Cerebellar cortex (tissue), 1 donor: ENCODE measurements at places on chromosomes 2 and 18.

DNA sequence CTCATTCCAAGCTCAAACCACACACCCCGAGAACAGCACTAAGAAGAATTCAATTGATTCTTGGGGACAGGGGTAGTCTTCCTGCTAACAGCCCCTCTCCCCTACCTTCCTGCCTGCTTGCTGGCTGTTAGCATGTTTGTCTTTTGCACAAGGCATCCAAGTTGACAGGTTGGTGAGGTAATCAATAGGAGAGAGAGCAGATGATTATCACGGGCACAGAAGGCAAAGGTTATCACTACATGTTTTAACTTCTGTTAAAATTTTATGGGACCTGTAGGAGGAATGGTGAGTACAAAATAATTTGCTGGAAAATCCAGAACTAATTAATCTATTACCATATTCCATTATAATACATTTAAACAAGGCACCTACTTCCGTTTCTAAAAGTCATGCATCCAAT lies 442.1 kb upstream of the TCF4 start:
- no peak for DNase-seq

DNA sequence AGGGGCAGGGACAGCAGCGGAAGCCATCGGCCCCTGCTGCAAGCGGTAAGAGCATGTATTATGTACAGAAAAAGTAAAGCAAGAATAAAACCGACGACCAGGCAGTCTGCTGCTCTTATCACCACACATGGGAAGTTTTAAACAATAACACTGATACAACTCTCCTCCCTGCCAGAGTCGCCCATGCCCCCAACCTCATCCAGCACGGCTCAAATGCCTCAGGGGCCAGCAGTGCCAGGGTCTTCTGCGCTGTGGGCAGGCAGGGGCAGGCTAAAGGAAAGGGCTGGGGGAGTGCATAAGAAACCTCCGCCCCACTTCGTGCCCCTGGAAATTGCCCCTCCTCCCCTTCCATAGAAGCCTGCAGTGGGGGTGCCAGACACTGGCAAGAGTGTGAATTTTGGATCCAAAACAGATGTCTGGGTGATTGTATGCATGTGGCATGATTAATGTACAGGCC lies 10.1 kb downstream of the TEX51 start:
- no peak for DNase-seq

- DNase-seq: no peak
Observed at GRCh38 chr2:69973335-69973735, 11.9 kb upstream of the ASPRV1 start.

GRCh38 chr2:162712598-162712997 lies 126.0 kb downstream of the KCNH7 start:
- no peak for DNase-seq

DNA sequence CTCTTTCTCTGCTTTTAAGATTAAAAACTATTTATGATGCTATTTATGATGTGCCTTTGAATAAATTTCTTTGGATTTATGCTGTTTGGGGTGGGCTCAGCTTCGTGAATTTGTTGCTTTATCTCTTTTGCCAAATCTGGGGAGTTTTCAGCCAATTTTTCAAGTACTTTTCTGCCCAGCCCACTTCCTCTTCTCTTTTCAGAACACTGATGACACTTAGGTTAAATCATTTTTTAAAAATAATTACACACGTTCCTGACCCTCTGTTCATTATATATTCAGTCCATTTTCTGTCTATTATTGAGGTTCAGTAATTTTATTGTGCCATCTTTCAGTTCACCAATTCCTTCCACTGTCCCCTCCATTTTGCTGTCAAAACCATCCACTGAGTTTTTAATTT lies 14.8 kb upstream of the BCL2L11 start:
- DNase-seq: no peak

DNA sequence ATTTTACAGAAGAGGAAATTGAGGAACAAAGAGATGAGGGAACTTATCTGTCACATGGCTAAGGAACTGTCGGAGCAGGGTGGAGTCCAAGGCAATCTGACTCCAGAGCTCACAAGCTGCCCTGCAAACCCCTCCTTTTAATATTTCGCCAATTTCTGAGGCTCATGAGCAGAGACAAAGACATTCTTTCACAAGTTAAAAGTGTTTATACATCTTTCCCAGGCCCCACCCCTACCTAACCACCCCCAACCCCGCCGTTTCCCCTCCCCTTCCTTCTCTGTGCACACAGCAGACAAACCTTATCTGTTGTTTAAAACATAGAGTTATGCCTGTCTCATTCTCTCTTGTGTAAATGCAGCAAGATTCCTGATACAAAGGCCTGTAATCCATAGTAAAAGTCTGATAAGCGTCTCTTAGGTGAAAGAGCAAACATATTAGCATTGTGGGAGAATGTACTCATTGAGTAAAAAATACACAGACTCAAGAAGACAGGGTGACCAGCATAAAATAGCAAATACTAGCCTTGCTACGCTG lies 44.3 kb downstream of the EPHA4 start:
- no peak for DNase-seq

GRCh38 chr2:234135750-234136221 lies 85.3 kb downstream of the SPP2 start:
- peak; percentile 89 for DNase-seq

GRCh38 chr18:32422978-32423740 lies 47.5 kb downstream of the GAREM1 start:
- DNase-seq: no peak

DNA sequence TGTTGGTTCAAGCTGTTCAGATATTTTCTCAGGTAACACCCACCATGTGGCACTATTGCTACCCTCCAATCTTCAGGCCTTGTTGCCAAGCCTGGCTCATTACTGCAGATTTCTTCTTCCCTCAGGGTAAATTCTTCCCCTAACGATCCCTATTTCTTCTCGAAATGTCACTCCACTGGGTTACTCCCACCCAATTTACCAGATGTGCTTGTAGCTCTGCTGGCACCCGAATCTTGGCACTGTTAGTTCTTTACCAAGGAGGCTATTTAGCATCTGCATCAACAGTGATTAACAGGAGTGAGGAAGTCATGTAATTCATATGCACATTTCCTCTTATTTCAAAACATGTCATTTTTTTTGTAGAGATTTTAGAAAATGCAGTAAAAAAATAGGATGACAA lies 217.1 kb upstream of the CYRIA start:
- no peak for DNase-seq

DNA sequence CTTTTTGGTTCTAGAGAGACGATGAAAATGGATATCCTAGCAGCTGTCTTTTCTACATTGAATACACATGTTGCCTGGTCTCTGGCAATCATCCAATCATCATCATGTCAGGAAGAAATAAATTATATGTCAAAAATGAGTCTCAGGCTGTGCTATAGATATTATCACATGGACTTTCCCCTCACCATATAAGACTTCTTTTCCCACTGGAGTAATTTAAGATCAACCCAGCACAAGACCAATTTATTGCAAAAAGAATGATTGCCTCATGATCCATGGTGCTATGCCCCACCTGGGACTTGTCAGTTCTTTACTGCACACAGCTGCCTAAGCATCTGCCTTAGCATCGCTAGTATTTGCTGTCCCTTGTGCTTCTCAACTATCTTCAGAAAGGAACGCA lies 783.7 kb upstream of the TMEFF2 start:
- DNase-seq: no peak

- DNase-seq: peak; percentile 28
Observed at GRCh38 chr18:48230467-48231113, 178.6 kb downstream of the ZBTB7C start.

- no peak for DNase-seq
Observed at GRCh38 chr2:159110784-159111183, 142.3 kb downstream of the TANC1 start.

GRCh38 chr2:222708274-222708710 lies 36.8 kb downstream of the MOGAT1 start:
- peak; percentile 62 for DNase-seq

DNA sequence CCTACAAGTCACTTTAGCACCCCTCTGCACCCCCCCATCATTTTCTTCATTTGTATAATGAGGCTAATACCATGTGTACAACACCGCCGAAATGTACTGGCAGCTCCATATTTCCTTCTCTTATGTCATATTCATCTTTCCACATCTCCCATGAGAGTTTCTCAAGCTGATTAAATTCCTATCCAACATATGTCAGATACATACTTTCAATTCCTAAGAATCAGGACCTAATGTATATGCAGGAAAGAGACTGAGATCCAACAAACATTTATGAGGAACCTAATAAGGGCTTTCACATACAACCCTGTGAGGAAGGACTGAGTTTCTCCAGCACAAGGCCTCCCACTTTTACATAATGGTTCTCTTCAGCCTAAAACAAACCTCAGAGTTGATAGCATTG lies 41.9 kb downstream of the PRKD3 start:
- DNase-seq: no peak

DNA sequence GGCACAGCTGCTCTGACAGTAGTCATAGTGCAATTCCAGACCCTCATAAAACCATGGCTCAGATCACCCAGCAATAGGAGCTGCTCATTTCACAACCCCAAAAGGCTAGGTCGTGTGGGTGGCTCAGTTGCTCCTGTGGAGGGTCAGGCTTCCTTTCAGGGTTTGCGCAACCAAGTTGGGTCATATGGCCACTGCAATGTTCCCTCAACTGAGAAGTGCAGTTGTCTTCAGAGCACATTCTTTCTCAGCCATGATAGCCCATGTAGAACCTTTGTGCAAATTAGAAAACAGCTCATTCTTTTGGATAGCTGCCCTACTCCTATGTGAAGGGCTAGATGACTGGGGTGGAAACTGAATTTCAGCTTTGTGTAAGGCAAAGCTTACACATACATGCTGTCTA lies 3.2 kb downstream of the SERPINB13 start:
- no peak for DNase-seq

GRCh38 chr2:239894276-239894675 lies 130.9 kb downstream of the NDUFA10 start:
- no peak for DNase-seq

- DNase-seq: no peak
Observed at GRCh38 chr2:234991290-234991689, 39.5 kb downstream of the SH3BP4 start.

- DNase-seq: no peak
Observed at GRCh38 chr2:205731583-205731981, 49.3 kb downstream of the NRP2 start.

GRCh38 chr2:235467588-235467987 lies 26.3 kb upstream of the AGAP1 start:
- no peak for DNase-seq

DNA sequence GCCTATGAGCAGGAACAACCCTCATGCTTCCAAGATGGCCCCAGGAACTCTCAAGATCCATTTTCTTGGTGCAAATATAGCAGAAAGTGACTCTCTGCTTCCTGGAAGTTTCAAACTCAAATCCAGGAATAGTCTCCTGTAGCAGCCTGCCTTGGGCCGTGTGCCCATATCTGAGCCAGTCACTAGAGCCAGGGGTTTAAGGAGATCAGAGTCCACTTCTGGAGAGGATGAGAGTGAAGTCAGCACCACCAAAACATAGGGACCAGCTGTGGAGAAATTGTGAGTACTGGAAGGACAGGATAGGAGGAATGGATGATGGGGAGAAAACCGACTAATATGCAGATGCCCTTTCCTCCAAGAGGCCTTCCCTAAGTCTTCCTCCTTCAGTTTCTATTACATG lies 33.2 kb downstream of the PSD4 start:
- DNase-seq: no peak

- DNase-seq: no peak
Observed at GRCh38 chr18:63320975-63321265, 1.4 kb upstream of the BCL2 start.

- DNase-seq: no peak
Observed at GRCh38 chr2:177399376-177399775, 6.8 kb downstream of the AGPS start.

- no peak for DNase-seq
Observed at GRCh38 chr18:77397617-77398016, 148.0 kb downstream of the GALR1 start.

GRCh38 chr2:13884291-13884976 lies 748.1 kb upstream of the LRATD1 start:
- DNase-seq: no peak

- no peak for DNase-seq
Observed at GRCh38 chr18:12852566-12853315, 31.3 kb downstream of the PTPN2 start.

GRCh38 chr2:42653908-42654445 lies 85.5 kb downstream of the MTA3 start:
- DNase-seq: no peak

GRCh38 chr2:25894135-25894830 lies 16.0 kb upstream of the ASXL2 start:
- peak; percentile 95 for DNase-seq

- no peak for DNase-seq
Observed at GRCh38 chr2:137828624-137829023, 135.6 kb upstream of the HNMT start.

DNA sequence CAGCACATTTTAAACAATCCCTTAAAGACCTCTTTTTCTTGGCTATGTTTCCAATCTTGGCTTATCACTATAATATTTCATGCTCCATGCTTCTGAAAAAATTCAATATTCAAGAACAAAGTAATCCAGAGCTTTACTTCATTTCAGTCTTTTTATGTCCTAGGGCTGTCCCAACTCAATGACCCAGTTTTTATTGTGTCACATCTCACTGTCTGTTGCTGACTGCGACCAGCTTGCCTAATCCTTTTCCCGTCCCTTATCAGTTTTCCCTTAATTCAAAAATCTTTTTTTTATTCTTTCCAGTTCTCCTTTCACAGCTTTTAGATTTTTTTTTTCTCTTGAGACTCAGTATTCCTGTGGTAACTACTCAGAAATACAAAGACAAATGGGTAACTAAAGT lies 10.2 kb downstream of the TMEM17 start:
- no peak for DNase-seq

DNA sequence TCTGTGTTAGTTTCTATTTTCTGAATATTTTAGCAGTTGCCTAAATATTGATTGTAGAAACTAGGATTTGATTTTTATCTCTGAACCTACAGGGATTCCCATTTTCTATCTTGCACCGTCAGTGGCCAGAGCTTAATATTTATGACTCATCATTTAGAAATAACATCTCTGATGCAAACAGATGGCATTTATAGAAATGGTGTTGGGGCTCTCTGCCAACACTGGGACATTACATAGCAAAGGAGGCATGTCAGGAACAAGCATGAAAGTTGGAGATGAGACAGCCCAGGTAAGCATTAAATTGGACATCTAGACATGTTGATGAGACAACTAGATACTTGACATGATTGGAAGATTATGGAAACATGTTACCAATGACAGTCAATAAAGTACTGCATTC lies 165.3 kb upstream of the SYT4 start:
- no peak for DNase-seq

GRCh38 chr2:197786010-197786877 lies 1.1 kb upstream of the BOLL start:
- DNase-seq: no peak

- DNase-seq: peak; percentile 5
Observed at GRCh38 chr2:1698188-1698945, 45.9 kb downstream of the PXDN start.
